ENCODE measurements at places on chromosomes 2 and 18.

- no peak for DNase-seq
These were observed 203.5 kb downstream of the CYP26B1 start for GRCh38 chr2:71944183-71944550.

- no peak for DNase-seq
These were observed 30.6 kb upstream of the PPP1R1C start for GRCh38 chr2:181955010-181955409.

DNA sequence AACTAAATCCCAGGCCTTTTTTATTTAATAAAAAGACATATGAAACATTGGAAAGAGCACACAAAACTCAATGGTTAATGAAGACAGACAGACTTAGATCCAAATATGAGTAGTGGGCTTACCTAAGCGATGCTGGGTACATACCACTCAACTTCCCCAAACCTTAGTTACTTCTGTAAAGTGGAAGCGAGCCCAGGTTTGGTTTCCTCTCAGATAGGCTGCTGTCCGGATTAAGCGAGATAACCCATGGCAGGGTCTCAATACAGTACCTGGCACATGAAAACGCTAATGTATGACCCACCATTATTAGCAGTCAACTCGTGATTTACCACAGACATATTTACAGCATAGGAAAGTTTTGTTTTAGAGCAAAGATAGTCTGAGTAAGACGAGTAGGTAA lies 21.6 kb downstream of the MBOAT2 start:
- no peak for DNase-seq

GRCh38 chr2:128808462-128809258 lies 490.0 kb upstream of the HS6ST1 start:
- no peak for DNase-seq

DNA sequence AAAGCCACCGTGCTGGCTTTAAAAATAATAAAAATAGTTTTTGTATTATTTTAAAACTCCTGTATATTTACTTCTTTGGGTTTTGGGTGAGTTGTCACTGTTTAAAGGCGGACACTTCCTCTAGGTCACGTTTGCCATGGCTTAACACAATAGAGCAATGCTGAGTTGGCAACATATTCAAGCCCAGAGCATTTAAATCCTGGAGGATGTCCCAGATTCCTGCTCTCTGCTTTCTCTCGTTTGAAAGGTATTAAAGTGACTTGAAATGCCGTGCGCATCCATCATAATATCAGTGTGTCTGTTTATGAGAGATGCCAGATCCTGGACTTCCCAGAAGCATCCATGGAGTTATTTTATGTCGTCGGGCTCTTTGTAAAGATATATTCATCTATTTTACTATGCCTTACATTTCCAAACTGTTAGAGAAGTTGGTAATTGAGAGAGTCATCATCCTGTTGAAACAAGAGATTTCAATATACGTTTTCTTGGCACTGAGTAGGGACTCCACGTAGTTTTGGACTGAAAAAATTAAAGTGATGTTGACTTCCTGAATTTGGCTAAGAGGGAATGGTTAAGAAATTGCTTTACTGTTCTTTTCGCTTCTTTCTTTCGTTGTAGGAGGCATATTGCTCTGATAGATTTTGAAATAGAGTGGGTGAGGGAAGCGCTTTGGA lies 150.6 kb downstream of the ZNF236 start:
- DNase-seq, result no peak
